ENCODE measurements at places on chromosomes 3 and 15.

DNA sequence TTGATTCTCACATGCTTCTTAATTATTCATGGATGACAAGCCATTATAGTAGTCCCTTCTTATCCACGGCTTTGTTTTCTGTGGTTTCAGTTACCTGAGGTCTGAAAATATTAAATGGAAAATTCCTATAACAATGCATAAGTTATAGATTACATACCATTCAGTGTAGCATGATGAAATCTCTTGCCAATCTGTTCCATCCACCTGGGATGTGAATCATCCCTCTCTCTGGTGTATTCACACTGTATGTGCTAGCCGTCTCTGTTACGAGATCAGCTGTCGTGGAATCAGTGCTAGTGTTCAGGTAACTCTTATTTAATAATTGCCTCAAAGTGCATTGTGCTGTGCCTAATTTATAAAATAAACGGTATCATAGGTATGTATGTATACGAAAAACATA is 5.2 kb downstream of the WDR5B start:
- DNase-seq = no peak

DNA sequence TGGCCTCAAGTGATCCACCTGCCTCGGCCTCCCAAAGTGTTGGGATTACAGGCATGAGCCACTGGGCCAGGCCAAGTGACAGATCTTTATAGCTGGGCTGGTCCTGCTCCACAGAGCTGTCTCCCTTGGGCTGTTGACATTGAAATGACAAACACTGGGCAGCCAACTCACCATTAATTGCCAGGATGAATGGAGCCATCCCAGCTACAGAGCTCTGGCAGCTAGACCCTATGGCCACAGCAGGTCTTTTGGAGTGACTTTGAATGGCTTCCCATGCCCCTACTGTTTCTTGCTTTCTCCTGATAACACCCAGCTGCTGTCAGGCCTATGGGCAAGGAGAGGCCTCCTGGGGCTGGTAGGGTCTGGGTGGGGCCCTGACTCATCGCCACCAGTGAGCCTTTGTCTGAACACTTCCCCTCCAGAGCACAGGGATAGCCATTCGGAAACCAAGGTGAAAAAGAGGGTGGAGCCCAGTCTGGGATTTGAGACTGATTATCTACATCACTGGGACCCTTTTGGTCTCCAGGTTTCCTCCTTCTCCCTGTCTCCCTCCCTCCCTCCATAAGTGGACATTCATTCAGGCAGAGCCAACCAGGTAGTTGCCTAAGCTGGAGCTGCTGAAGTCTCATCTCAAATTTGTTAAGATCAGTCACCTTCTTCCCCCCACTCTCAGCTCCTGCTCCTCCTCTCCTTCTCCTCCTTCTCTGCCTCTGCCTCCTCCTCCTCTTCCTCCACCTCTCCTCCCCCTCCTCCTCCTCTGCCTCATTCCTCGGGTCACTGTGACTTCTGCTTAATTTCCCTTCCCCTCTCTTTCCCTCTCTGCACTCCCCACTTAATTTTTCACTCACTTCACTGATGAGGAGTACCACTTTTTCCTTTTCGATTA is 34.0 kb downstream of the BHLHE40 start:
- DNase-seq = no peak

DNA sequence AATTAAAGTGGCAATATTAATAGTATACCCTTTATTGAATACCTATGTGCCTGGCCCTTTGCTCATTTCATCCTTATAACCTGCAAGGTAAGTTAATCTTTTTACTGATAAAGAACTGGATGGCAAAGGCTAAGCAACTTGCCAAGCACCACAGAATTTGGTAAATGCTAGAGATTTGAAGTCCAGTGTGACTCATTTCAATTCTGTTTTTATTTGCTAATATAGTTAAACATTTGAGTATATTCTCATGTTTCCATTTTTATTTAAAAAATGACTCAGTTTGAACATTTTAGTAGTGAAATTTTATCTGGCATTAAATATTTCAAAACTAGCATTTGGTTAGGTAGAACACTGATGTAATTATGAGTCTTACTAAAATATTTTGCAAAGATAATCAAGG is 11.3 kb downstream of the PFN2 start:
- no peak for DNase-seq

GRCh38 chr3:120130656-120131055 is 36.4 kb upstream of the GSK3B start:
- DNase-seq = no peak

GRCh38 chr3:67804578-67804977 is 150.2 kb upstream of the SUCLG2 start:
- DNase-seq = no peak

DNA sequence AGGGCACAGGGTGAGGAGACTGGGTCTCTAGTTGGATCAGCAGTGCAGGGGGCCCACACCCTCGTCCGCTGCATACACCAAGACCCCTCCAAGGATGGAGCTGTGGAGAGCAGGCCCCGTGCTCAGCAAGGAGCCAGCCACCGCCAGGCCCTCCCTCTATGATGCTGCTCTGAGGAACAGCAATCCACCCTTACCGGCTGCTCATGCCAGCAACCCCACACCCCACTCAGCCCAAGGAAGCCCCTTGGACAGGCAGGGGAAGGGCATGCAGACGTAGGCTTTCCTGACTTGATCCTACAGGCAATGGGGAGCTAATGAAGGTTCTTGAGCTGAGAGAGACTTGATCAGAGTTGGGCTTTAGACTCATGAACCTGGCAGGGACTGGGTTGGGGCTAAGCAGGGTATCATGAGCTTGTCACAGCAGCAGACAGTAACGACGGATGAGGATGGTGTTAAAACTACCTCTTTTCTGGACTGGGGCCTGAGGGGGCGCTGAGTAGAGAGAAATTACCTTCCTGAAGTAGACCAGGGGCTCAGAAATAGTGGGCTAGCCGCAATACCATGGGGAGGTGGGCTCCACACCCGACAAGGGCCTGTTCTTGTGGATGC is 50.5 kb upstream of the FGD5 start:
- no peak for DNase-seq

GRCh38 chr15:96182736-96183513 is 147.6 kb upstream of the NR2F2 start:
- DNase-seq = no peak

GRCh38 chr3:97896547-97896946 is 74.7 kb downstream of the CRYBG3 start:
- no peak for DNase-seq

GRCh38 chr3:27354588-27355203 is 14.5 kb downstream of the NEK10 start:
- no peak for DNase-seq

GRCh38 chr3:72982609-72983366 is 13.8 kb upstream of the PPP4R2 start:
- DNase-seq = no peak

All from WTC11 (cell line).